ENCODE measurements at places on chromosomes 5 and 9. TPM values are rescaled to one million over a fixed set of nuclear protein-coding genes. Genes with fewer than 3 reads are reported as not detected.

DNA sequence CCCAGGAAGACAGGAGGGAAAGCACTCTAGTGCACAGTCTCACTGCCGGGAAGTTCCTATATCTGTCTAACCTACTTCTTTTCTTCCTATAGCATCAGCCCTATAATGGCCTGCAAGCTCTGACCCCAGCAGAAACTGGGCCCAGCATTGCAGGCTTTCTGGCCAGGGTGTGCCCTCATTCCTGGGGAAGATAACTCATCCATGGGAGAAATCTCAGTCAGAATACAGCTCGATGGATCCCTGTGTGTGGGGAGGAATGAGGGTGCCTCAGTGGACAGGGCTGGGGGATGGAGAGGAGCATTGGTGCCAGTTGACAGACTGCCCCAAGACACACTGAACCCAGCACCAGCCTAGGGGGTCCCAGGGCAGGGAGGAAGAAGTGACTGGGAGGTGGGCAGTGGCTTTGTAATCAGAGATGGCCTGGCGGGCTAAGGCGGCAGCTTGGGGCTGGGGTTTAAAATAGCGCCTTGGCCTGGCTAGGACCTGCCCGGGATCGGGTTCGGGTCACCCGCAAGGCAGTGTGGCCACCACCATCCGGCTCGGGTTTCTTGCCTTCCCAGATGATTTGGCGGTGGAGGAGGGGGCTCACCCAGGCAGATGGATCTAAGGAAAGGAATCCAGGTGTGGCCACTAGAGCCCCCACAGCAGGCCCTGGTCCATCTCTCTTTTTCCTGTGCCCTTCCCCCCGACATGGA, 7.6 kb upstream of the CXXC5 start:
- H3K36me3 ChIP-seq: no peaks in the 10 kb centered on the region
- H3K27ac ChIP-seq: no peak overlapping the region
- peaks cover 37% of the 10 kb centered on the region for H3K4me1 ChIP-seq

- H3K4me1 ChIP-seq: no peaks in the 10 kb centered on the region
- H3K36me3 ChIP-seq: no peaks in the 10 kb centered on the region
- no peak overlapping the region for H3K4me3 ChIP-seq
- H3K27me3 ChIP-seq: no peaks in the 10 kb centered on the region
Observed at GRCh38 chr5:73442996-73443627, 5.5 kb downstream of the FOXD1 start.

GRCh38 chr5:109865637-109866036, 175.9 kb downstream of the MAN2A1 start:
- peak; percentile 86 for DNase-seq
- H3K27ac ChIP-seq: peak overlapping the region; percentile 67
- H3K27me3 ChIP-seq: no peaks in the 10 kb centered on the region
- H3K4me3 ChIP-seq: no peak overlapping the region

GRCh38 chr9:87570000-87570908, 72.6 kb downstream of the DAPK1 start:
- peaks cover 7% of the 10 kb centered on the region for H3K4me1 ChIP-seq
- no peak for DNase-seq
- no peak overlapping the region for H3K27ac ChIP-seq
- H3K36me3 ChIP-seq: no peaks in the 10 kb centered on the region
- H3K4me3 ChIP-seq: no peak overlapping the region
- no peaks in the 10 kb centered on the region for H3K27me3 ChIP-seq

The FAM81B gene
- total RNA-seq: not detected
